Activated naive CD4-positive, alpha-beta T cell treated with Interleukin-2 at 50 U/mL for 16 hours (primary cell): ENCODE measurements at places on chromosomes 7 and 10.

- no peak for DNase-seq
Measured at GRCh38 chr10:75525646-75526045, 94.2 kb downstream of the LRMDA start.

GRCh38 chr10:21508706-21509331, 16.7 kb downstream of the SKIDA1 start:
- DNase-seq, result no peak

GRCh38 chr10:123009105-123009820, 457 bp downstream of the ACADSB start:
- peak; percentile 14 for DNase-seq

DNA sequence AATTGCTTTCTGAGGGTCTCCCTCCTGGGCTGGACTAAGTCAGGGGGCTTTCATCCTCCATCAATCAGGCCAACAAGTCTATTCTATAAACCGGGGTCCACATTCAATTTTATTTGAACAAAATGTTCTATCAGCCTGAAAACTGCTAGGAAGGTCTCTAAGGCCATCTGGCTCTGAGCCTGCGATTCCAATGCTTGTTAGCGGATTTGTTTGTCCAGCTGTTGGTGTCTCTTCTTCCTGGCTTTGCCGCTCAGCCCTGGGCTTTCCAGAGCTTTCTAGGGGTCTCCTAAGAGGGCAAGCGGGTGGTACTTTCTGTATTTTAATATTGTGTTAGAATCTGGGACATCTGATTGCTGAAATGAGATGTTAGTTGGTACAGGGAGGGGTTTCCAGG, 136.7 kb downstream of the VIPR2 start:
- DNase-seq, result no peak
